ENCODE measurements at places on chromosomes 5 and 9.

GRCh38 chr5:73514418-73514817 lies 16.2 kb downstream of the BTF3 start:
- DNase-seq = no peak

DNA sequence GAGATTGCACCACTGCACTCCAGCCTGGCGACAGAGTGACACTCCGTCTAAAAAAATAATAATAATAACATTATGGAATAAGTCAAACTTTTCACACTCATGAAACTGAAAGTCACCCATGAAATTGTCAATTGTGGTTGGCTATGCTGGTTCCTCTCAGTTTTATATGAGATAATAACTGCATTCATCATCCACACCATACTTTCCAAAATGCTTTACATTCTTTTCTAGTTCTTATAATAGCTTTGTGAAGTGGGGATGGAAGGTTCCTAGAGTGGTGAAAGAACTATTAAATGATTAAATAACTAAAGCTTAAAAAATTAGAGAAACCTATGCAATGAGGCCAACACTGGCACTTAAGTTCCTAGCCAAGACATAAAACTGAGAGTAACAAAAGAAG lies 12.6 kb upstream of the ASPN start:
- DNase-seq = no peak

- DNase-seq = no peak
Observed at GRCh38 chr5:179275381-179275878, 69.8 kb downstream of the ADAMTS2 start.

DNA sequence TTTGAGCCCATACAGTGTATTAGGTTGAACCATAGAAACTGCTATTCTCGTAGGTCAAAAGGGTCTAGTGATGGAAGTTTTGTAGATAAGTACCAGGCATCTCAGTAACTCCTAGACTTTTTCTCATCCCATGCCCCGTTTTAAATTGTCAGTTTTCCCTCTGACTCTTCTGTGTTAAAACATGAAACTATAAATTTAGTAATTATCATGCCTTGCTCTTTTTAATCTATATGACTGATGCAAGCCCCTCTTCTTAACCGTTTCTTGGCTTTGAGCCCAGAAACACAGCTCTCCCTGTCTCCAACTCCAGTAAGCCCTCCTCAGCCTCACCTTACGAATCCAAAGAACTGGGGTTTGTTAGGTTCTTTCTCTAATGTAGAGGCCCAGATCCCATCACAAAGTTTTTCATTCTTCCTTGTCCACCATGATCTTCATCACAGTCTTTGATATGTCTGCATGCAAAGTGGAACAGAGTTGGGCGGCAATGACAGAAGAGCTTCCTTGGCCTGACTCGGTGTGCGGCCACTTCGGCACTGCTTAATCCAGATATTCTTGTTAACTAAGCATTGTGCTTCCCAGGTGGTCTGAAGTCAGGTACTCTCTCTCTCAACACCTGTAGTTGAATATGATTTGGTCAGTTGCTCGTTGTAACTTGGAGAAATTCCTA lies 21.1 kb downstream of the RGMB start:
- DNase-seq = no peak

Measured in stimulated activated CD8-positive, alpha-beta memory T cell treated with anti-CD3 and anti-CD28 coated beads, Interleukin-4, amount 100 ng/mL, for 4 hours (primary cell).